ENCODE measurements at places on chromosomes 12 and 14.

- no peak for DNase-seq
Measured at GRCh38 chr12:52010692-52011601, 4.2 kb downstream of the TAMALIN start.

GRCh38 chr14:100409003-100409360, 85.8 kb downstream of the SLC25A47 start:
- no peak for DNase-seq

DNA sequence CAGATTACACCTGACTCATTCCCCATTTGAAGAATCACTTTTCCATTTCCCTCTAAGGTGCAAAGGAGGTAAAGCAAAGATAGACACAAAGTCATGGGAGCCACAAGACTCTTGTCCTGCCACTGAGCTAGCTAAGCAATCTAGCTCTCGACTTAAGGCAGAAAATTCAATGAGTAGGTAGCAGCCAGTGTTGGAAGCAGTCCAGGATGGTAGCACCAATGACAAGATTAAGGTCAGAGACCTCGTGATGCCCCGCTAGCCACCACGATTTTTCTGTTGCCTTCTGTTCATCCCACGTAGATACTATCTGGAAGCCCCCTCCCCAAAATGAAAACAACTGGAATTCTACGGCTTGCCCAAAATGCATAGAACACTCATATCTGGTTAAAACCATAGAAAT, 1.4 kb downstream of the VAMP1 start:
- DNase-seq, result no peak

DNA sequence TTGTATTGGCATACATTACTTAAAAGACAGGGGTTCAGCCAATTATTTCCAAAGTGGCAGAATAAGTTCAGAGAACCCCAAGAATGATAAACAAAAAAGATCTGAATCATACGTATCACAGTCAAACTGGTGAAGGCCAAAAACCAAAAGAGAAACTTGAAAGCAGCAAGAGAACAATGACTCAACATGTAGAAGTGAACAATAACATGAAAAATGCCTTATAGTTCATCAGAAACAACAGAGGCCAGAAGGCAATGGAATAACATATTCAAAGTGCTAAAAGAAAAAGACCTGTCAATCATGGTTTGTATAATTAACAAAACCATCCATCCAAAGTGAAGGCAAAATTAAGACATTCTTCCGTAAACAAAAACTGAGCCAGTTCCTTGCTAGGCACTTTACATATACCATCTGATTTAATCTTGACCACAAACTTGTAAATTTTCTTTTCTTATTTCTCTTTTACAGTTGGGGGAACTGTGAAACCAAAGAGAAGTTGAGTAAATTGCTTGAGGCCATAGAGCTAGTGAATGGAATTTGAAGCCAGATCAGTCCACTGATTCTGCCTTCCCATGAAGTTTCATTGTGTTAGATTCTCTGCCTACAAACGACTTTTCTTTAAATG, 232.1 kb upstream of the SEL1L start:
- no peak for DNase-seq

- DNase-seq, result no peak
Measured at GRCh38 chr14:63963439-63963838, 110.6 kb downstream of the SYNE2 start.

GRCh38 chr12:80262771-80263170, 163.4 kb downstream of the OTOGL start:
- DNase-seq, result no peak

DNA sequence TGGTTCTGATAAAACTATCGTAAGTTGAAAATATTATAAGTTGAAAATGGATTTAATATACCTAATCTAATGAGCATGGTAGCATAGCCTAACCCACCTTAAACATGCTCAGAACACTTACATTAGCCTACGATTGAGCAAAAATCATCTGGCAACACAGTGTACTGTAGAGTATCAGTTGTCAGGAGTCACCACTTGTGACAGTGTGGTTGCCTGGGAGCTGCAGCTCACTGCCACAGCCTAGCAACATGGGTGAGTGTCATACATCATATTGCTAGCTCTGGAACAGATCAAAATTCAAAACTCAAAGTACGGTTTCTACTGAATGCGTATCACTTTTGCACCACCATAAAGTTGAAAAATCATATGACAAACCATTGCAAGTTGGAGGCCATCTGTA, 203.5 kb downstream of the ATXN7L3B start:
- DNase-seq, result no peak

DNA sequence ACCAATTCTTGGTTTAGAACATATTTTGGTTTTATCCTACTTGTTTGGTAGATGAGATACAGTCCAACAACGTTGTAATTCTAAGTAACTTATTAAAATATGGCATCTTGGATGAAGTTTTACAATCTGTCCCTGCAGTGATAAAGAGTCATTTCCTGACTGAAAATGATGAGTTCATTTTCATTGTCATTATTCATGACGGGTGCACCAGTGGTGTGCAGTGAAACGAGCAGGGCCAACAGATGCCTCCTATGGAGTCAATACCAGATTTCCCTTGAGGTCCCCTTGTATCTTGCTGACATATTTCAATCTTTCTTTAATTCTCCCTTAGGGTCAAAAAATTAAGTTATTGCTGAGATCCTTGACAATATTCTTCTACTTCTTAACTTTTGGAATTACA, 438.5 kb downstream of the LRIG3 start:
- DNase-seq, result no peak
